ENCODE measurements at places on chromosomes 3 and 15.
A peak's percentile ranks its signal among the peaks of the same experiment; 100 is the strongest.

DNA sequence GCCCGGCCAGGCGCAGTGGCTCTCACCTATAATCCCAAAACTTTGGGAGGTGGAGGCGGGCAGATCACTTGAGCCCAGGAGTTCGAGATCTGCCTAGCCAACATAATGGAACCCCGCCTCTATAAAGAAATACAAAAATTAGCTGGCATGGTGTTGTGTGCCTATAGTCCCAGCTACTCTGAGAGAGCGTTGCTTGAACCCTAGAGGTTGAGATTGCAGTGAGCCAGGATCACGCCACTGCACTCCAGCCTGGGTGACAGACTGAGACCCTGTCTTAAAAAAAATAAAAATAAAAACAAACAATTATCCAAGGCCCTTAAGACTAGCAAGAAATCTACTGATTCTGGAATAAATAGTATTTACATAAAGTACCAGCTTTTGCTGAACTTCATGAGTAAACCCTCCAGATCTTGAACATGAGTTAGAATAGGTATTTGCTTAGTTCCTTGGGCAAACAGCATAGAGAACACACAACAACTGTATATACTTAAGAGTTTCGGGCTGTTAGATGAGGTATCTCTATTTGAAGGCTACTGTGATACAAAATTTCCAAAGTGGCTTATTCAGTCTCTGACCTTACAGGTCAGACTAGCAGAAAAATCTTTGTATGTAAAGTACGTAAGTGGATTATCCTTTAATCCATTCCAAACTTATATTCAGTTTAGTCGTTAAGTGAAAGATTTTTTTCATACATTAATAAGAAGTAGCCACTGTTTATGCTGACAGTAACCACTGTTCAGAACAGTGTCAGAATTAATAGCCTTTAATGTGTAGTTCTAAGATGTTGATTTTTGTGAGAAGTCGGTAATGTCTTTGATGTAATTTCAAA, 171.1 kb upstream of the CGNL1 start:
- DNase-seq, result no peak

GRCh38 chr3:54826251-54826691, 101.6 kb downstream of the LRTM1 start:
- DNase-seq, result no peak

- no peak for DNase-seq
These were observed 143.8 kb upstream of the BCL6 start for GRCh38 chr3:187889106-187889505.

- peak; percentile 6 for DNase-seq
These were observed 47.6 kb downstream of the TXNRD3 start for GRCh38 chr3:126607214-126607908.

GRCh38 chr15:89912674-89913396, at the start of gene ARPIN:
Gene ARPIN, minus strand, starts transcription at chr15:89912952. Its CDS starts 117 bp downstream, at chr15:89912835.
- peak; percentile 47 for DNase-seq

DNA sequence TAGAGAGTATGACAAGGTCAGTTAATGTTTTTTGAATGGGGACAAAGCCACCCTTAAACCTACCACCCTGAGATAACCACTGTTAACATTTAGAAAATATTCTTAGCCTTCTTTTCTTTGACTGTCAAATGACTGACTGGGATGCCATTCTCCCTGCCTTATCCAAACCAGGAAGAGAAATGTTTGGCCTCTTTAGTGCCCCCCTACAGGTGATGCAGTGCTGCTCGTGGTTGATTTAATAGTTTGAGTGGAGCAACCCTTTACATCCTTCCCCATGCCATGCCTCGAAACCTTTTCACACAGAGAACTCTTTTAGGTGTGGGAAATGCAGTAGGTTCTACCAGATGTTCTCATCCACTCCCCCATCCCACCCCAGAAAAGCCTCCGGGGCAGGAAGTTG, 38.7 kb upstream of the UMPS start:
- DNase-seq, result no peak

GRCh38 chr15:25532269-25533140, 93.7 kb upstream of the UBE3A start:
- no peak for DNase-seq

- no peak for DNase-seq
These were observed 336.7 kb upstream of the ZNF717 start for GRCh38 chr3:76122007-76122406.

DNA sequence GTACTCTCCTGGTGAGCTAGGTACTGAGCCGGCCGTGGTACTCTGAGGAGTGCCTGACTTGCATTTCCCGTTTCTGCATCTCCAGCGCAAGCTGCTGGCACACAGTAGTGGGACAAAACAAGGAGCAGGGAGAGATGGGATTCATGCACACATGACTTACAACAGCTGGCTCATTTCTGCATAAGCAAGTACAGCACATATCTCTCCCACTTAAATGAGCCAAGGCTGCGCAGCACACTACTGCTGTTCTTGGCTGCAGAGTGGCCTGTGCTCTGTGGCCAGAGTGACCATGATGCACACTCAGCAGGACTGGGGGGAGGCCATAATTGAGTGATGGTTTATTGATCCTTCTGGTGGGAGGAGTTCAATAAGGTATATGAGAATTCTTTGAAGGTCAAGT, 59.2 kb upstream of the ABHD17C start:
- DNase-seq, result no peak

GRCh38 chr3:57981483-57982087, 26.6 kb upstream of the FLNB start:
- no peak for DNase-seq

GRCh38 chr3:4749567-4750002, 229.7 kb upstream of the BHLHE40 start:
- no peak for DNase-seq

DNA sequence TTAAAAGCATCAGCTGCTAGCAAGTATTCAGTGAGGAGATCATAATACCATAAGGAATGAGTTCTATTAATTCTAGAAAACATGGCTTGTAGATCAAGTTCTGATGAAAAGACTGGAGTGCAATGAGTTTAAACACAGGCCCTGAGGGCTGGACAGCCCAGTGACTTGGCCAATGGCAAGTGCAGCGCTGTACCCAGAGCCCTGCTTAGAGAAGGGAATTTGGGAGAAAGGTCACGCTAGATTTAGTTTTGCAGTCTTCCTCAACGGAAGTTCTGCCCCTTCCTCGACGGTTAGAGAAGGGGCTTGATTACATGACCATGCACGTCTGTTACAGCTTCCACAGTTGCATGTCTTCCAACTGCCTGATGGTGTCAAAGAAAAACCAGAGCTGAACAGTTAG, 4.0 kb downstream of the TMEM212 start:
- no peak for DNase-seq

DNA sequence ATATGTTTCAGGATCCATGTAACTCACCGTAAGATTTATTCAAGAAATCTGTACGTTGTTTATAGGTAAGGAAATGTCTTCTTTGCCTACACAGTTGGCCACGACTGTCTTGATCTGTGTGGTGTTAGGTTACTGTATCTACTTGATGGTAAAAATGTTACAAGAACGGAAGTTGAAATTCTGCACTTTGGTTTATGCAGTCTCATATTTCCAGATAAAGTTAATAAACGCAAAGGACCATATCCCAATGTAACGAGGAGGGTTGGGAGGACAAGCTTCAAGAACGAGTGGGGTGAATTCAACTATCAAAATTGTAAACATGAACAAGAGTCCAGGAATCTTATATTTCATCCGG, 1.0 kb downstream of the USF3 start:
- no peak for DNase-seq

GRCh38 chr3:102006812-102007485, 157.6 kb downstream of the NFKBIZ start:
- peak; percentile 19 for DNase-seq

DNA sequence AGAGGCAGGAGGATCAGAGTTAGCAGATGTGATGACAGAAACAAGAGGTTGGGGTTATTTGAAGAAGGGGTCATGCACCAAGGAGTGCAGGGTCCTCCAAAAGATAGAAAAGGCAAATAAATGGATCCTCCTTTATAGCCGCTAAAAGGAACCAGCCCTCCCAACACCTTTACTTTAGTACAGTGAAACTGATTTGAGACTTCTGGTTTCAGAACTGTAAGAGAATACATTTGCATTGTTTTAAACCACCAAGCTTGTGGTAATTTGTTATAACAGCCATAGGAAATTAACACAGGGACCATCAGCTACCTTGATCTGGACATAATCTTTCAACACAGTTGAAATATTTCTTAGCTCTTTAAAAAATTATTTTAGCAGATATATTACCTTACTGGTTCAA, 166.6 kb downstream of the TIGIT start:
- DNase-seq, result no peak

- DNase-seq, result no peak
These were observed 29.1 kb upstream of the TCAIM start for GRCh38 chr3:44309500-44309899.

GRCh38 chr3:142319094-142319493, 93.7 kb upstream of the GK5 start:
- DNase-seq, result no peak

DNA sequence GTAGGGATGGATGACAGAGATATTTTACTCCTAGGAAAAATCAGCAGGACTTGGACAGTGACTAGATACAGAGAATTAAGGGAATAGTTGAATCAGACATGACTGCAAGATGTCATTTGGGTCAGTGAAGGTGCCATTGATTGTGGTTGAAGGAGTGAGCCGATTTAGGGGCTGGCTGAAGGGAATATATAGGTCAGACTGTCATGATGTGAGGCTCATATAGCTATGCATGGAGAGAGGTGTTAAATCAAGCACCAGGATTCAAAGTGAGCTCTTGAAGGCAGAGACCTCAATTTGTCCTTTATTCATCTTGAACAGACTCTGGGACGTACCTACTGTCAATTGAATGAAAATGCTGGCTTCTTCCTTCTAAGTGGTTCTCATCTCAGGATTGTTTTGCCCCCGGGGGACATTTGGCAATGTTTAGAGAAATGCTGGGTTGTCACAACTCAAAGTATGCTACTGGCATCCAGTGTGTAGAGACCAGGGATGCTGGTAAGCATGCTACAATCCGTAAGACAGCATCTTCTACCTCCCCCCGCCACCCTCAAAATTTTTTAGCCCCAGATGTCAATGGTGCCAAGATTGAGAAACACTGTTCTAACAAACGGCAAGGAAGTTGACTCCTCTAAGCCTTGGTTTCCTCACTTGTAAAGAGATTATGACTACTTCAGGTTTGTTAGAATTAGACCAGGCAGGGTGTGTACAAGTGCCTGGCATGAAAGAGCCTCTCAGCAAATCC, 7.8 kb downstream of the ATP2C1 start:
- no peak for DNase-seq

DNA sequence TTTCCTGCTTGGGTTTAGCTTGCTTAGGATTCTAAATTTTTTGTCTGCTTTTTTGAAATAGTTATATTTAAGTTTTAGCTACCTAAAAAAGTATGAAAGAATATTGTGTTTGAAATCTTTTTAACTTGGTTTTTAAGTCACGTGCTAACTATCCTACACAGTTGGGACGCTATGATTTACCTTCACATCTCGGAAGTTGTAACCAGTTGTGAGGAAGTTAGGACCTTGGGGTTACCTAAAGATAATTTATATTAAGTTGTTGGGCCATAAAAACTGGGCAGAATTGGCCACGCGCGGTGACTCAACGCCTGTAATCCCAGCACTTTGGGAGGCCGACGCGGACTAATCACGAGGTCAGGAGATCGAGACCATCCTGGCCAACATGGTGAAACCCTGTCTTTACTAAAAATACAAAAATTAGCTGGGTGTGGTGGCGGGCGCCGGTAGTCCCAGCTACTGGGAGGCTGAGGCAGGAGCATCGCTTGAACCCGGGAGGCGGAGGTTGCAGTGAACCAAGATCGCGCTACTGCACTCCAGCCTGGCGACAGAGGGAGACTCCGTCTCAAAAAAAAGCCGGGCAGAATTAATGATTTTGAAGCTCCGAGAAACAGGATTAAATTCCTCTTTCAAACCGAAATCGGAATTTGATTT, 1.0 kb downstream of the ZFAND6 start:
- DNase-seq, result peak; percentile 6

GRCh38 chr3:111473550-111473949, 68.4 kb upstream of the CD96 start:
- peak; percentile 9 for DNase-seq
